Cerebellum (tissue), 4 donors: ENCODE measurements at places on chromosomes 2 and 18.

DNA sequence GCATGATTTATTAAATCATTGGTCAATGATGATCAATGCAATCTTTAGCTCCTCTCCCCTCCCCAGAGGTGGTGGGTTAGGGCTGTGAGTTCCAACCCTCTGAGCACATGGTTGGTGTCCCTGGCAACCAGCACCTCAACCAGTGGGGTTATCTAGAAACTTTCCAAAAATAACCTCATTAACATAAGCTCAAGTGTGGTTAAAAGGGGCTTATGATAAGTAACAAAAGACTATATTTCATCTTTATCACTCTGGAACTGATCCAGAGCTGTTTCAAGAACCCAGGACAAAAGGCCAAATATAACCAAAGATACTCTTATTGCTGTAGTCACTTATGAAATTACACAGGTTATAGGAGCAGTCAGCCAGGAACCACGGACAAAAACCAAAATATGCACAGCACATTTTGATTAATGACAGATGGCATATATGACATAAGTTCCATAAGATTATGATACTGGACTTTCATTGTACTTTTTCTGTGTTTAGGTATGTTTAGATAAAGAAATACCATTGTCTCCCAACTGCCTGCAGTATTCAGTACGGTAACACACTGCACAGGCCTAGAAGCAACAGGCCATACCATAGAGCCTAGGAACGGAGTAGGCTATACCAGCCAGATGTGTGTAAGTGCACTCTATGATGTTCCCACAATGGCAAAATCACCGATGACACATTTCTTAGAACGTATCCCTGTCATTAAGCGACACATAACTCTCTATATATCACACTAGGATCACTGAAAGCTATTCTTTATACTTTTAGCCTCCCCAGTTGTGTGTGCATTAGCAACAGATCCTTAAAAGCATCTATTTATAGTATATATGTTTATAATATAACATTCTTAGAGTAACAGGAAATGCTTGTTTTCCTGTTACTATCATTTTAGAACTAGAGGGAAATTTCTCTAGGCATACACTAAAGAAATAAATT, 31.9 kb downstream of the KIDINS220 start:
- no peak for DNase-seq

- DNase-seq: no peak
These were observed 40.1 kb downstream of the ARHGAP25 start for GRCh38 chr2:68774569-68775271.

- no peak for DNase-seq
These were observed 26.5 kb downstream of the BCL2 start for GRCh38 chr18:63292831-63293683.

GRCh38 chr2:145108959-145109710, 589.2 kb upstream of the ZEB2 start:
- DNase-seq: no peak

- no peak for DNase-seq
These were observed at the start of gene GALR1 for GRCh38 chr18:77249569-77250500. Gene GALR1 (plus strand): TSS chr18:77249848. CDS start chr18:77250549, 701 bp downstream.

DNA sequence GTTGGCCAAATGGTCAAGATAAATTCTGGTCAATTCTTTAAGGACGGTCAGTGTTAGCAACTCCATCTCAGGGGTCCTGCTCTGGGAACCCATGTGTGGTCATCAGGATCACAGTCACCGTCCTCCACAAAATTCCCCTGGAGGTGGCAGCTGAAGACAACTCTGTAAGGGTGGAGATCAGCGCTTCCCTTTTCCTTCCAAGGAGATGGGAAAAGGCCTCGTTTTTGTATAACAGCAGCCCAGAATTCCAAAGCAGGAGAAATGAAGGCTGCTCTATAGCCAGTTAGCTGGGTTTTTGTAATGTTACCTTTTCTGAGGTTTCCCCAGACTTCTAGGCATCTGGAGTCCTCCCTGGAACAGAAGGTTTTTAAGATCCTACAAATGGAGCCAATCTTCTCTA, 334.8 kb downstream of the MYCN start:
- no peak for DNase-seq

GRCh38 chr2:149173220-149173619, 134.7 kb downstream of the LYPD6B start:
- DNase-seq: no peak

DNA sequence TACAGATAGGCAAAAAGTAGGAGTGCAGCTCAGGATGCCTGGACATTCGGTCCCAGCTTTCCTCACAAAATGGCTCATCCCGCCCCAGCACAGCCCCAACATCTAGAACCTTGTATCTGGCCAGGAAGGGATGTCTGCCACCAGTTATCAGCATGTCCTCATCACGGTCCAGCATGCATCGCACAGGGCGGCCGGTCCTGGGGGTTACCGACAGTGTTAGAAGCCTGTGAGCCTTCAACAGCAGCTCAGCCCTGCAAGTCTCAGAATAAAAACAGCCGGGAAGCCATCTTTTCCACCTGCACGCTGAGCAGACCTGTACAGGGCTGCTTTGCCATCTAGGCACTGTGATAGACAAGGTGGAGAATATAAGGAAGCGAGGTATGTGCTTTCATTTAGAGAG, 49.2 kb downstream of the XDH start:
- no peak for DNase-seq

DNA sequence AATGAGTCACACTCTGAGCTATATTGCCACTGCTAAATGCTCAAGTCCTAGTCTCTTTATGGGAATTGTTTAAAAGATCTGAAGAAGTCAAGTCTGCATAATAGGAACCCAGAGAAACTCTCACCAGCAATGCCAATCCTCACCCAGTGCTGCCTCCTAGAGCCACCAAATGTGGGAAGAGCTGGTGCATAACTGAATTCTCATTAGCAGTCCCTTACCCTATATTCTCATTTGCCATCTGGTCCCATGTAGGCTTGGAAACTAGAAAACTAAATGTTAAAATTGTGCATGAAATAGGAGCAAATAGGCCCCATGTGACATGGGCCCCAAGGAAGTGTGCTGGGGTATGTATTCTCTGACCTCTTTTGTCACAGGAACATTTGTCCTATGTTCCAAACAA, 224.4 kb upstream of the SMAD2 start:
- DNase-seq: no peak

GRCh38 chr18:36139245-36139644, 9.5 kb downstream of the ELP2 start:
- DNase-seq: no peak
